Stimulated activated CD8-positive, alpha-beta memory T cell treated with anti-CD3 and anti-CD28 coated beads, Interleukin-15, amount 100 ng/mL, for 24 hours (primary cell): ENCODE measurements at places on chromosomes 6 and 20.

DNA sequence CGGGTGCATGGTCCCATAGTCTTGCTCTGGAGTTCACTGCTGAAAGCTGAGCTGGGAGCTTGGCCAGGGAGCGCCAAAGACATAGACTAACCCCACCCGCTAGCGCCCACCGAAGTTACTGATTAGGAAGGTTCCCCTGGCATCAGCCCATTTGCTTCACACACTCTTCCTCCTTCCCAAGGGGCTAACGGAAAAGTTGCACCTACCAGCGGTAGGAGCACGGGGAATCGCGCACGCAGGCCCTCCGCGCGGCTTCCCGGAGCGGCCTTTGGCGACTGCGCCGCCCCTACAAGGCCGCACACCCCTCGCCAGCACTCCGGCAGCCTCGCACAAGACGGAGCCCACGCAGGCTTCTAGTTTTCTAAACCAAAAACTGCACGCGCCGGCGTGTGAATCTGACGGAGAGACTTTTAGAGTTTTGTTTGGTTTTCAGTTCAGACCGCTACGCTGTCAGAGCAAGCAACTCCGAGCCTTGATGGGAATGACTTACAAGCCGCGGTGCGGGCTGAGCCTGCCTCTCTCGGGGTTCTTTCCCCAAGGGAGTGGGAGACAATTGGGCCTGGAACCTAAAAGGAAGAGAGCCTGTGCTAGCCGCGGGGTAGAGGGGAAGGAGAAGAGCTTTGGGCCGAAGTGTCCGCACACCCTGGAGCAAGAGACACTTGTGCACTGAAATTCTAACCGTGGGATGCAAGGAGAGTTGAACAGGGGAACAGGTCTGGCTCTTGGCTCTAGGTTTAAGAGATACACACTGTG is 891 bp upstream of the POU3F2 start:
- DNase-seq = no peak

GRCh38 chr6:30720738-30721197 is 616 bp downstream of the TUBB start:
- no peak for DNase-seq

DNA sequence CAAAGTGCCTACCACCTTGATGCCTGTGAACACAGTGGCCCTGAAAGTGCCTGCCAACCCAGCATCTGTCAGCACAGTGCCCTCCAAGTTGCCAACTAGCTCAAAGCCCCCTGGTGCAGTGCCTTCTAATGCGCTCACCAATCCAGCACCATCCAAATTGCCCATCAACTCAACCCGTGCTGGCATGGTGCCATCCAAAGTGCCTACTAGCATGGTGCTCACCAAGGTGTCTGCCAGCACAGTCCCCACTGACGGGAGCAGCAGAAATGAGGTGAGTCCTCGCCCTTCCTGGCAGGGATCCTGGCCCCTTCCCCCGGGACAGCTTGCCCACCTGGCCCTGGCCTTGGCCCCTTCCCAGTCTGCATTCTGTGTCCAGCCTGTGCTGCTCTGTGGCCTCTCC is 17.9 kb downstream of the MAVS start:
- DNase-seq = no peak

- no peak for DNase-seq
These were observed 19.4 kb downstream of the SERPINB9 start for GRCh38 chr6:2883673-2884072.

DNA sequence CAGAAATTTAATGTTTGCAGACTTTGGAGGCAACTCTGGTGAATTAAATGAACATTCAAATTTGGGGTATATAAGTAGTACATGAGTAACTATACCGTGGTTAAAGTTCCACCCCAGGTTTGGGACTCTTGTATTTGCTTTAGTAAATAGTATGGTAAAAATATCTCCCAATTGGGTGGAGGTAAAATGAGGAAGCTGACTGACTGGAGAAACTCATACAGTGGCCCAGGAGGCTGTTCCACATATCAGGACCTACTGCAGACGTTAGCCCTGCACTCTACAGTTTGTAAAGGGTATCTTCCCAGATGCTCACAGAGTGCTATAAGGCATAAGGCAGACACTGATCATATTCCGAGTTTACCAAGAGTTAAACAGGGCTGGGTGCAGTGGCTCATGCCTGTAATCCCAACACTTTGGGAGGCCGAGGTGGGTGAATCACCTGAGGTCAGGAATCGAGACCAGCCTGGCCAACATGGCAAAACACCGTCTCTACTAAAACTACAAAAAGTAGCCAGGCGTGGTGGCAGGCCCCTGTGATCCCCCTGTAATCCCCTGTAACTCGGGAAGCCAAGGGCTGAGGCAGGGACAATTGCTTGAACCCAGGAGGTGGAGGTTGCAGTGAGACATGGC is 53.7 kb downstream of the CPXM1 start:
- no peak for DNase-seq

- DNase-seq = no peak
These were observed 52.0 kb downstream of the TRPC4AP start for GRCh38 chr20:35040646-35041045.

DNA sequence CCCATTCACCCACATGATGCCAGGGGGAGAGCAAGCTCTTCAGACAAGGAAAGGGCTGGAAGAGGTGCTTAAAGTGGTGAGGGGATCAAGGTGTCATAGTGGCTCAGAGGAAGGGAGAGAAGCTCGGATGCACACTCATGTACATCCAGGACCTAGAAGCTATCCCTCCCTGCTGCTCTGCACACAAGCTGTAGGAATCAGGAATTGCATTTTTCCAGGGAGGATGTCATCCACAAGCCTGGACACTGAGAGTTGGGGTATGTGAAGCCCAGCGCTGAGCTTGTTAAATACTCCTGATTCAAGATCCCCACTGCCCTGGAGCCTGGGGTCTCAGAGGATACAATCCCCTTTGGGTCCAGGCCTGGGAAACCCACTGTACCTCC is 85.8 kb upstream of the CCDC167 start:
- DNase-seq = no peak

- DNase-seq = no peak
These were observed 31.4 kb downstream of the GHRH start for GRCh38 chr20:37230200-37230599.
